CMK (cell line): ENCODE measurements at places on chromosomes 5 and 9.

GRCh38 chr5:84131372-84131771, 253.3 kb downstream of the EDIL3 start:
- no peak for DNase-seq

- no peak for DNase-seq
Observed at GRCh38 chr5:142866563-142867275, 96.5 kb downstream of the ARHGAP26 start.

GRCh38 chr9:136563646-136564325, 17.9 kb upstream of the NOTCH1 start:
- DNase-seq: no peak

DNA sequence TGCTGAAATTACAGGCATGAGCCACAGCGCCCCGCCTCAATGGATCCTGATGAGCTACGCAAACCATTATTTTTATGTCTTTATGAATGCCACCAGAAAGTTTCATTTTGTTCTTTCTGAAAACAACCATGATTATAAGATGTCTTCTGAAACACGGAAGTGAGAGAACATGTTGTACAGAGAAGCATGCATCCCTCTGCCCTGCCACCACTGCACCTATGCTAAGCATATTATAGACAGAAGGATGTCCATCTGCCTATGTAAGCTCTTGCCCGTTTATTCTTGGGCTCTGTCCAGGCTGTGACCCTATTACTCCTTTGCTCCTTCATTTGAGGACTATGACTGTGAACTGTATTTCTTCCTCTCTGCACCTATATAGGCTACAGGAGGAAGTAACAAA, 74.3 kb downstream of the GRAMD2B start:
- no peak for DNase-seq

GRCh38 chr9:120257483-120257882, 322.5 kb downstream of the CDK5RAP2 start:
- DNase-seq: no peak

GRCh38 chr5:6660688-6661087, 27.4 kb downstream of the SRD5A1 start:
- DNase-seq: no peak
